ENCODE measurements at places on chromosomes 5 and 9.

GRCh38 chr5:91541696-91542095, 158.6 kb upstream of the ARRDC3 start:
- no peak for DNase-seq

GRCh38 chr5:175734501-175734900, 76.6 kb downstream of the HRH2 start:
- DNase-seq = no peak

GRCh38 chr5:110431603-110432002, 294.9 kb downstream of the TMEM232 start:
- no peak for DNase-seq

GRCh38 chr5:72108202-72109061, 1.2 kb downstream of the MAP1B start:
- no peak for DNase-seq

GRCh38 chr9:19231904-19232822, 1.7 kb downstream of the DENND4C start:
- peak; percentile 19 for DNase-seq

GRCh38 chr5:133652951-133653759, 40.8 kb upstream of the FSTL4 start:
- no peak for DNase-seq

GRCh38 chr5:73542020-73542419, 23.4 kb downstream of the ANKRA2 start:
- DNase-seq = no peak

DNA sequence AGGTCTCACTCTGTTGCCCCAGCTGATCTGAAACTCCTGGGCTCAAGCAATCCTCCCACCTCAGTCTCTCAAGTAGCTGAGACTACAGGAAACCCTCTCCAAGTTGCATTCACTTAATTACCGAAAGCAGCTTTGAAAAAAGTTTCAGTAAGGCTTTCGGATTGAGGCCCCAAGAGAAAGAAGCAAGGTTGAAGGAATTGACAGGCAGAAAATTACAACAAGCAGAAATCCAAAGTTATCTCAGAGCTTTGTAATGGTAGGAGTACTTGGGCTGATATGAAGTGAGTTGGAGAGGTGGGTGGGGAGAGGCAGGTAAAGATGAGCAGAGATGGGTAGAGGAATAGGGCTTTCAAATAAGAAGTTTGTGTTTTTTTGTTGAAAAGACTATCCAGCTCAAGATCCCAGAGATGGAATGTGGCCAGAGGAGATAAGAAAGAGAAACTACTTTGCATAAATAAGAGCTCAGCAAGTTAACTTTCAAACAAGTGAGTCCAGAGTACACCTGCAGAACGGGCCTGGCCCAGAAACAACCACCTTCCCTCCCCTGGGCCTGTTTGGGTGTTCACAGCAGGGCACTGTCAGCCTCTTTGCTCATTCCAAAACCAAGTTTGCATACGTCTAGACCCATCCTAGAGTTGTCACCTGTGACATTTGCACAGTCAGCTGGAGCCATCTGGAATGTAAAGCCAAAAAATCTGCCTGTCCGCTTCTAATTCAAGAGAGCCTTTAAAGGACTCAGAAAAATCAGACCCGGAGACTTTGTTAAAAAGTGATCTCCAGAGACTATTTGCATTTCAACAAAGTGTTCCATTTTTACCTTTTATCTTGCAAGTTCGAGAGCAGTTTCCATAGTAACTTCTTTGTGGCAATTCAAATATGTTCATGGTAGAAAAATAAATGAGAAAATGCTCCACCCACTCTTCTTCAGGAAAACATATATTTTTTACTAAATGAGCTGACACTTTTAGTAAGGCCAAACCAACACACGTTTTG, 2.2 kb upstream of the CLINT1 start:
- no peak for DNase-seq

GRCh38 chr5:88948746-88949600, 66.0 kb upstream of the MEF2C start:
- DNase-seq = no peak

GRCh38 chr5:21152611-21153010, 1164.6 kb upstream of the CDH18 start:
- DNase-seq = no peak

DNA sequence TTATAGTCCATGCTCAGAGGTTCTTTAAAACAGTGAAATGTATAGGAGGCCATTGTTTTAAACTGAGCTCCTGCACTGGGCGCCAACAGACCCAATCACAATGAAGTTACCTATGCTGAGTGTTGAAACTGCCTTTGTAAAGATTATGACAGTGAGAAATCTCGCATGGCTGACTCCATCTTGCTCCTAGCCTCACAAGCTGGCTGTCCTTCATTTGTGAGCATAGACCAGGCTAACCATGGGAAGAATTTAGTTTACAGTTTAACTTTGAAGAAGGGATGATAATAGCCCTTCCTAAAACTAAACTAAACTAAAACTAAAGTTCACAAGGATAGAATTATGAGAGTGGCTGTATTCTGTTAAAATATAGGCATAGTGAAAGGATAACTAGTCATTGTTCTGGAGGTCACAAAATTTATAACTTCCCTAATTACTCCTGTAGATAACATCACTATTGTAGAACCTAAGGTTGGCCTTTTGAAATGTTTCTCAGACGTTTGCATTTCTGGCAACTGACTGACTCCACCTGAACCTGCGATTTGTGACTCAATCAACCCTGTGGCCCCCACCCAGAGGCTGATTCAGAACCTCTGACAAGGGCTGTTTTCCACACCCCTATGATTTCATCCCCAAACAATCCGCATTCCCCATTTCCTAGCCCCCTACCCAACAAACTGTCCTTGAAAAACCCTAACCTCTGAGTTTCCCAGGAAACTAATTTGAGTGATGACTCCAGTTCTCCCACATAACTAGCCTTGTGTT, 59.1 kb downstream of the HMHB1 start:
- no peak for DNase-seq

GRCh38 chr9:94782355-94783101, 56.0 kb downstream of the AOPEP start:
- no peak for DNase-seq

GRCh38 chr9:27528886-27529315, 713 bp downstream of the MOB3B start:
- DNase-seq = peak; percentile 67

- no peak for DNase-seq
Measured at GRCh38 chr9:124078641-124079040, 67.1 kb downstream of the LHX2 start.

DNA sequence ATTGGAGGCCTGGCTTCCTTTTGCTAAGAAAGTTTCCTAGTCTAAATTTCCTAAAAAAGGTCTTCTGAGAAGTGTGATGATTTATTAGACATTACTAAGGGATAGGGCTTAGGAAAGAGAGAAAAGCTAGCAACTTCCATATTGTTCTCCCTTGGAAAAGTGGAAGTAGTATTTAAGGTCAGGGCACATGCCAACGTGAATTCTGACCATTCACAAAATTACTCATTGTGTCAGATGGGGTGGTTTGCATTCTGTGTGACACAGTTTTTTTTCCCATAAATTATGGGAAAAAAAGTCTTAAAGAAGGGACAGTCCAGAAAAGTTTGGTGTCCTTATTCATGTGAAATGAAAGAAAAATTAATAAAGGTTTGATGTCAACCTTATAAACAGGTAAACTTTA, 110.0 kb upstream of the ARRDC3 start:
- no peak for DNase-seq

DNA sequence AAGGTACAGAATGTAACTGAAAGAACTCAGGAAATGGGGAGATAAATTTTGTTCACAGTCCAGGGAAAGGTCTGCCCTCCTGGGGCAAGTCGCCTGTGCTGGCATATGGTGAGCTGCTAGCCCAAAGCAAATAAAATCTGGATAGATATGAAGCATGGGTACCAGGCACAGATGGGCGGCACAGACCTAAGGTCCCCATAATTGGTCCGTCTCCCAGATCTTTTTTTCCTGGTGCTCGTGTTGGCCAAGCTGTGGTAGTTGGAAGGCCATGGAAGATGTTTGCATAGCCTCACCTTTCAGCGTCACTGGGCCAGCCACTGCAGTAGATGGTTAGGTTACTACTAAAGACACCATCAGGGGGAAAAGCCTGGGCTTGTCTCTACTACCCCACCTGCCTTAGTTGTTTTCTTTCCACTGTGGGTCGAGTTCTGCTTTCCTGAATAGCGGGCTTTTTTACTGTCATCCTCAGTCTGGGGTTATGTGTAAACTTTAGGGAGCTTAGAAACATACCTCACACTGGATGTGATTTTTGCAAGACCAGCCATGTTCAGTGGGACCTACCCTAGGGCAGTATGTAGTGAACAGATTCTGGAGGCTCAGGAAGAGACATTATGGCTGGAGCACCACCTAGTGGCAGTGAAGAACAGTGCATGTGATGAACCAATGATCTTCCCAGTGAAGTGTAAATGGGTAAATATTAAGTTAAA, 24.2 kb upstream of the GLRX start:
- peak; percentile 64 for DNase-seq

GRCh38 chr9:33040792-33041431, 15.8 kb downstream of the DNAJA1 start:
- DNase-seq = no peak

GRCh38 chr9:129930743-129931142, 95.5 kb downstream of the USP20 start:
- DNase-seq = peak; percentile 40

DNA sequence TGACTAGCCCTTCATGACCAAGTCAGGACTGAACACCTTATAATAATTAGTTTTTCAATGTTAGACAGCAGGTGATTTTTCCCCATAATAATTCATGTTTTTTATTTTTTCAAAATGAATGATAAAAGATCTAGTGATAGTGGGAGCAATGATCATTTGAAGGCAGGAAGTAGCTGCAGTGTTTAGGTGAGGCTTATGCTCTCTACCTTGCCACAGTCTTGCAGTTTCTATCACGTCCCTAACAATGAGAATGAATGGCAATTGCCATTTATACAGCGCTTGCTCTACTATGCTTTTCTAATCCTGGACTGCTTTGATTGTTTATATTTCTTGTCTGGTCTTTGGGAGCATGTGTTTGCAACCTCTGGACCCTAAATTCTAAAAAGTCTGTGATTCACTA, 367.8 kb upstream of the RIOK2 start:
- DNase-seq = no peak

DNA sequence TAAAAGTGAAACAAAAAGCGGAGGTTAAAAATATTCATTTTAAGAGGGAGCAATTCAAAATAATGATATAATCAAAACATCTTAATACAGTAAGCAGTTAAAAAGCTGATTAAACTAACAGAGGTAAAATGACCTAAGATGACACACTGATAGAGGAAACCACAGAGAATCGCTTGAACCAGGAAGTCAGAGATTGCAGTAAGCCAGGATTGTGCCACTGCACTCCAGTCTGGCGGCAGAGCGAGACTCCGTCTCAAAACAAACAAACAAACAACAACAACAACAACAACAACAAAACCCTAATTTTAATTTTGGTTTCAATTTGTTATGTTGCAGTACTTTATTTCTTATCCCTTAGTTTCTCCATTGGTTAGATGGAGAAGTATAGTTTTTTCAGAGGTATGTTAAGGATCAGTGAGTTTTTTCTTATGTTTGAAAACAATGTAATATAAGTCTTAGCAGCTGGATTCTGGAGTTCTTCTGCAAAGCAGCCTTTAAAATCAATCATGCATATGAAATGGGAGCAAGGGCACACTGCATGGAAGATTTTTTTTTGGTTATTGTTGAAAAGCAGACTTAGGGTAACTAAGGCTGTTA, 58.5 kb downstream of the MLANA start:
- peak; percentile 52 for DNase-seq

DNA sequence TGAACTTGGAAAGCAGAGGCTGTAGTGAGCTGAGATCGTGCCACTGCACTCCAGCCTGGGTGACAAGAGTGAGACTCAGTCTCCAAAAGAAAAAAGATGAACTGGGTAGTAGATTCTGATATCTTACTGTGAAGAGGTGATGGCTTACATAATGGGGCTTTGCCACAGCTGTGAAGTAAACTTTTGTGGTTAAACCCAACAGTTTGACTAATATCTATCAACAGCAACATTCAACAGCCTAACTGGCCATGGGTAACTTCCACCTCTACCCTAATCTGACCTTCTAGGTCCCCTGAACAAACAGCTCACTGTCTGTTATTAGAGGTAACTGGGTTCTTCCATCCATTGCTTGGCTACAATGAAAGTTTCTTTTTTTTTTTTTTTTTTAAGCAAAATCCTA, 52.1 kb downstream of the TLE1 start:
- no peak for DNase-seq

DNA sequence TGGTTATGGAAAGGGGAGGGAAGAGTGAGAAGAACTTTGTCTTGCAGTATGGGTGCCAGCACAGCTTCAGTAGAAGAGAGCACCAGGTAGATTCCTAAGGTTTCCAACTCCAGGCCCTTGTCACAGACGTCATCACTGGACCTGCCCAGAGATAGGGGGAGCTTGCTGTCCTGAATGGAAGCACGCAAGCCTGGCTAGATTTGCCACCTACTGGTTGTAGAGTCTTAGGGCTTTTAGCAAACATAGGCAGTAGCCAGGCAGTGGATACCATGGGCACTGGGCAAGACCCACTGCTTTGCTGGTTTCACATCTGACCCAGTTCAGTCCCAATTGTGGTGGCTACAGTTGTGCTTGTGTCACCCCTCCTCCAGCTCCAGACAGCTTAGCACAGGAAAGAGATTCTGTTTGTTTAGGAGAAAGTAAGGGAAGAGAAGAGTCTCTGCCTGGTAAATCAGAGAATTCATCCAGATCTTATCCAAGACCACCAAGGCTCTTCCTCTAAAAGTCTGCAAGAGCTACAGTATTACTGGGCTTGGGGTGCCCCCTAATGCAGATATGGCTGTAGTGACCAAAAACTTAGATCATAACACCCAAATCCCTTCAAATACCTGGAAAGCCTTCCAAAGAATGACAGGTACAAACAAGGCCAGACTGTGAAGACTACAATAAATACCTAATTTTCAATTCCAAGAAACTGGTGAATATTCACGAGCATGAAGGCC, 158.9 kb downstream of the HINT1 start:
- DNase-seq = no peak

- DNase-seq = no peak
Measured at GRCh38 chr5:180898621-180899246, at the start of gene BTNL8. BTNL8 (plus strand) TSS chr5:180899159; CDS start chr5:180899311, 152 bp downstream.

DNA sequence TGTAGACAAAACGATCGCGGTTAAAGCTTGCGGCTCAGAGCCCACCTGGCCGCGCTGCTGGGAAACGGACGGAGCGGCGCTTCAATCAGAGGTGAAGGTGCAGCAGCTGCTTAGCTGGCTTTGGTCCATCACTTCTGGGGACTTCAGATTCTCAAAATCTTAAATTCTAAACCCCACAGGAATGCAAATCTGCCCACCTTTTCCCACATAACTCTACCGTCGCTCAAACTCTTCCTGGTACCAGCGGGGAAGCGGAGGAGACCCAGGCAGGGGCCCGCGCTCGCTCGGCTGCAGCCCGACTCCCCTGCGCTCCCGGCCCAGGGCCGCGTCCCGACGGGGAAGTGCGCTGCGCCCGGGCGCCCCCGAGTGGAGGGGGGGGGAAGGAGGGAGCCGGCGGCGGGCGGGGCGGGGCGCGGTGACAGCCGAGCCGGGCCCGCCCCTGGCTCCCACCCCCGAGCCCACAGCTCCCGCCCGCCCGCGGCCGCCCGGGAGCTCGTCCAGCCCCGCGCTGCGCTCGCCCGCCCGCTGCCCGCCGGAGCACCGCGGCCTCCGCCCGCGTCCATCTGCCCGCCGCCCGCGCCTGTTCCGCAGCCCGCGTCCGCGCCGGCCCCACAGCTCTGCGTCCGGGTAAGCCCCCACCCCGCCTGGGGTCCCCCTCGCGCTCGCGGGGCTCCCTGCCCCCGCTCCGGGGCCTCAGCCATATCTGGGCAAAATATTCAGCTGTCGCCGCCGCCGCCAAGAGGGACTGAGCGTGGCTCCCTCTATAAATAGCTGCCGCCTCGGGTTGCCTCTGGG, at the start of gene TMOD1:
TMOD1 (plus strand) TSS at position 490 of the 795 bp plus-strand sequence. CDS start 22,523 bp downstream, outside the sequence.
- no peak for DNase-seq
